ENCODE measurements at places on chromosomes 1 and 21.

- no peak for DNase-seq
Observed at GRCh38 chr1:15100121-15100879, 53.2 kb upstream of the TMEM51 start.

DNA sequence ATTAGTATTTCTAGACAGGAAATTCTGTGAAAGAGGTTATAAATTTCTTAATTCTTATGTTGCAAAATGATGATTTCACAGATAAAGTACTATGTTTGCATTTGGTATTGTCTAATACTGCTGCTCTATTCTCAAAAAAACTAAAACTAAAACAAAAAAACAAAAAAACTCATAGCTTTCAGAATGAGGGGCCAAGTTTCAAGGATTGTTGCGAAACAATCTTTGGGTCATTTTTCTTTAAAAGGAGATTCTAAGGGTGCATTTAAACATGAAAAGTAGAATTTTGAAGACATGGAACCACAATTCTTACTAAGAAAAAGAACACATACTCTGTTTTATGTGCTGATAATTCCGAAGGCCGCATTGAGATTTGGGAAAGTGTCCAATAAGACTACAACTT is 645.1 kb downstream of the ADGRL2 start:
- DNase-seq, result no peak

DNA sequence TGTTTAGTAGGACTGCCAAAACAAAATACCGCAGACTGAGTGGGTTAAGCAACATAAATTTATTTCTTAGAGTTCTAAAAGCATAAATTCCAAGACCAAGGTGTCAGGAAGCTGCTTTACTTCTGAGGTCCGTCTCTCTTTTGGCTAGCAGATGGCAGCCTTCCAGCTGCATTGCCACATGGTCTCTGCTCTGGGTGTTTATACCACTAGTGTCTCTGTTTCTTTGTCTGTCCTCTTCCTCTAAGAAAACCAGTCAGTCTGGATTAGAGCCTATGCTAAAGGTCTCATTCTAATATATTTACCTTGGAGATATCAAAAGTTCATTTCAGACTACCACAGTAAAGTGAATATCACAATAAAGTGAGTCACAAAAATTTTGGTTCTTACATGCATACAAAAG is 519.8 kb downstream of the COL11A1 start:
- DNase-seq, result peak; percentile 13

DNA sequence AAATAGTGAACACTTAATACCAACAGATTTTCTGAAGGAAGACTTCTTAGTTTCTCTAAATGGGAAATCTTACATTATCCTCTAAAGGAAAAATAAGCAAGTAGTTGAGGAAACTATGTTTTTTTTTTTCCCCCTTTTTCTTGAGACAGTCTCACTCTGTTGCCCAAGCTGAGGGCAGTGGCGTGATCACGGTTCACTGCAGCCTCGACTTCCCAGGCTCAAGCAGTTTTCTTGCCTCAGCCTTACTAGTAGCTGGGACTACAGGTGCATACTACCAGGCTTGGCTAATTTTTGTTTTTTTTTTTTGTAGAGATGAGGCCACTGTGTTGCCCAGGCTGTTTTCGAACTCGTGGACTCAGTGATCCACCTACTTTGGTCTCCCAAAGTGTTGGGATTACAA is 3.9 kb downstream of the MTR start:
- no peak for DNase-seq

- no peak for DNase-seq
Observed at GRCh38 chr1:185096531-185096930, 51.2 kb downstream of the RNF2 start.

- DNase-seq, result no peak
Observed at GRCh38 chr1:38990386-38990737, 714 bp upstream of the AKIRIN1 start.

DNA sequence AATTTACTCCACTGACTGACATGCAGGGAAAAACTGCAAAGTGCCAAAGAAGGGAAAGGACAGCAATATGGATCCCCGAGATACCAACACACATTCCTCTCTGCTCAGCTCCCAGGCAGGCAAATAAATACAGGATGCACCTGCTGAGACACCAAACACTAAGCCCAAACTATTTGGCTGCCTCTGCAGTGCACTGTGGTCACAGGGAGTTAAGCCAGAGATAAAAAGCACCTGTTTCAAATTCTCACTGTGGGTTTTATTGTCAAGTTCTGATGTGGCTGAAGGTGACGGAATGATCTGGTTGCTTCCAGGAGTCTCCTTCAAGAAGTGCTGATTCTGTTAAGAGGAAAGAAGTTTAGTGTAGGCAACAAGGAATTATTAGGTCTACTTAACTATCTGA is 17.7 kb downstream of the TEX38 start:
- DNase-seq, result no peak

DNA sequence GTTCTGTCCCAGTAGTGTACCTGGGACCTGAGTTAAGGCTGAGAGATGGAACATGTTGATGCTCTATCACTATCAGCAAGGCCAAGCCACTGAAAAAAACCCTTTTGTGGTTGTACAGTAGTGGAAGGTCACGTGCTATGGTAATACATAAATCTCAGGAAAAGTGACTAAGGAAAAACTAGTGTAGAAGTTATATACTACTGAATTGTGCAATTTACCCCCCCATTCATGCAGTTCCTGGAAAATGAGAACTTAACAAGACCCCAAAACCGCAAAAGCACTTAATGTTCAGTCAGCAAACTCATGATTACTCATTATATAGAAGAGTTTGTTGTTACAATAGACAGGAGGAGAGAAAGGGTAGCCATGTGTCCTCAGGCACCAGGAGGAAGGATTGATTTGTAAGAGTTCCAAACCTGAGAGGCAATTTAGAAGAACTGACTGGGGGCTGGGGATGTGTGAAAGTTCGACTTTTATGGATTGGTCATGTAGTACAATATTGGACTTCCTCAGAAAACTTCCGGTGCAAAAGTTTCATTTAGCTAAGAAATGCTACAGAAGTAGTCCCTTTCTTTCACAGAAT is 91.6 kb downstream of the RGL1 start:
- DNase-seq, result no peak

GRCh38 chr1:86503406-86504136 is 34.8 kb downstream of the CLCA1 start:
- peak; percentile 71 for DNase-seq

DNA sequence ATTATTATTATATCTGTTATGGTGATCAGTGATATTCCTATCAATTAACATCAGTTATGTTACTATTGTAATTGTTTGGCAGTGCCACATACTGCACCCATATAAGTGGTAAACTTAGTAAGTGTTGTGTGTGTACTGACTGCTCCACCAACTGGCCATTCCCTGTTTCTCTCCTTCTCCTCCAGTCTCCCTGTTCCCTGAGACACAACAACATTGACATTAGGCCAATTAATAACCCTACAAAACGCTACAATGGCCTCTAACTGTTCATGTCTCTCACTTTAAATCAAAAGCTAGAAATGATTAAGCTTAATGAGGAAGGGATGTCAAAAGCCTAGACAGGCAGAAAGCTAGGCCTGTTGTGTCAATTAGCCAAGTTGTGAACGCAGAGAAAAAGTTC is 6.6 kb upstream of the THRAP3 start:
- DNase-seq, result no peak

DNA sequence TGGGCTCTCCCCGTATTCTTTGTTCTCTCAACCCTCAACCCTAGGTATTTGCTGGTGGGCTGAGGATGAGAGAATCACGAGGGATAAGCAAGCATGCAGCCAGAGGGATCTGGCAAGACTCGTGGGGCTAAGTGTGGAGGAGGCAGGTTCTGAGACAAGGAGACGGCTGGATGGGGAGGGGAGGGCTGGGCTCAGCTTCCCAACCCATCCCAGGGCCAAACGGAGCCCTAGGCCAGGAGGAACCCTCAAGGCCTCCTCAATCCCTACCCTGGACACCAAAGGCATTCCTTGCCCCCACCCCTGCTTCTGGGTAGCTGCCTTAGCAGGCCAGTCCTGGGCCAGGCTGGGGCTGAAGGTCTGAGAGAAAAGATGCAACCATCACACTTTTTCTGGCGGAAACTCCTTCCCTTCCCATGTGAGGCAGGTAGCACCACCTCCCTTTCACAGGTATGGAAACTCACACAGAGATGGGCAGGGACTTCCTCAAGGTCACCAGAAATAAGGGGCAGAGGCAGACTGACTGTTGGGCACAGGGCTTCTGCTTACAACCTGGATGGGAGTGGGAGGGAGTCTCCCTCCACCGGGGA is 6.2 kb downstream of the MEF2D start:
- DNase-seq, result no peak

- DNase-seq, result no peak
Observed at GRCh38 chr1:42936309-42937078, 22.2 kb downstream of the SLC2A1 start.

- no peak for DNase-seq
Observed at GRCh38 chr1:8754247-8754650, 63.2 kb downstream of the RERE start.

- DNase-seq, result peak; percentile 40
Observed at GRCh38 chr1:178092878-178093493, 918 bp upstream of the RASAL2 start.

- DNase-seq, result no peak
Observed at GRCh38 chr1:51650198-51650597, 33.3 kb downstream of the OSBPL9 start.

DNA sequence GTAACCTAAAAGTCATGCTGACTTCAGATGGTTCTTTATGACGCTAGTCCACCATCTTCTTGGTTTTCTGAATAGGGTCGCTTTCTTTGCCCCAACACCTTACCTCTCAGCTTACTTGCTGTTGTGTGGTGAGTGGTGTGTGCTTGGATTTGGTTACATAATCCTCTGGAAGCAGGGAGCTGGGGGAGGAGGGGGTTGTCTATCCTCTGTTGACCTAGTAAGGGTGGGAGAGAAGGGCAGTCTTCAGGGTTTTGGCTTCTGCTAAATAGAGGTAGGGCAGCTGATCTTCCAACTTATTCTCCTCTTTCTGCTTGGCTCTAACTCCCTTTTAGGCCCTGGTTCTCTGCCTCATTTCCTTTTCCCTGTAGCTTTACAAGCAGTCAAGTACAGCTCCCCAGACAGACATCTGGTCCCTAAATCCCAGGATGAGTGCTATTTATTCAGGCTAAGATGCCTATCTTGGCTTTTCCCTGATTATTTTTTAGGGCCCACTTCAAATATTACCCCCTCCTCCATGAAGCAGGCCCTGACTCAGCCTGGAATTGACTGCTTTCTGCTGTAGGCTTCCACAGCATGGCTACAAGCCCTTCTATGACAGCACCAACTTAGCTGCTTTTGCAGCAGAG is 6.4 kb upstream of the REN start:
- DNase-seq, result no peak

DNA sequence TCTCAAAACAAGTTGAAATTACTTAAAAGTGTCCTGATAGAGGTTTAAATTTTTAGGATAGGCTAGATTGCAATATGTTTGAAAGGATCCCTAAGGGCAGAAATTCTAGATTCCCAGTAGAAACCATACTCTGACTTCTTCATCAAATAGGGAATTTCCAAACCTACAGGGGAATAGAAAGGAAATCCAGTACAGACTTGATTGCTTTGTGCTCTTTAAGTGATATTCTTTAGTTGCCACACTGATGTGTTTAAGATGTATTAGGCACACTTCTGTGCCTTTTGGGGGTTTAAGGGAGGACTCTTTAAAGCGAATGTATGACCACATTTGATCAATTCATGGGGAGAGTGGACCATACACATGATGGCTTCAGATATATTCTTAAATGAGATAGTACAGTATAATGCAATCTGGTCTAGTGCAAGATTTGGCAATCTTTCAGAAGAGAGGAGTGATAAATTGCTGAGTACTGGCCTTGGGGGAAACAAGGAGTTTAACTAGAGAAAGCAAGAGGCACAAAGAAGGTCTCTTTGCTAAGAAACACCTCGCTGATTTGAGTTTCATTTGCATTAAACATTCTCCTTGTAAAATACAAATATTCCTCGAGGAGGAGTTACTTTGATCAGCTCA is 268.8 kb upstream of the NR5A2 start:
- DNase-seq, result no peak

GRCh38 chr1:37730376-37730775 is 34.5 kb downstream of the EPHA10 start:
- DNase-seq, result no peak

GRCh38 chr1:207993477-207994445 is 82.8 kb upstream of the CD34 start:
- DNase-seq, result no peak

GRCh38 chr1:244651956-244652622 is 837 bp upstream of the DESI2 start:
- DNase-seq, result no peak

- DNase-seq, result no peak
Observed at GRCh38 chr21:33388188-33388587, 15.0 kb upstream of the IFNGR2 start.

- no peak for DNase-seq
Observed at GRCh38 chr1:227612658-227613057, 49.3 kb downstream of the ZNF678 start.

GRCh38 chr1:203636291-203636690 is 9.7 kb downstream of the ATP2B4 start:
- DNase-seq, result no peak

DNA sequence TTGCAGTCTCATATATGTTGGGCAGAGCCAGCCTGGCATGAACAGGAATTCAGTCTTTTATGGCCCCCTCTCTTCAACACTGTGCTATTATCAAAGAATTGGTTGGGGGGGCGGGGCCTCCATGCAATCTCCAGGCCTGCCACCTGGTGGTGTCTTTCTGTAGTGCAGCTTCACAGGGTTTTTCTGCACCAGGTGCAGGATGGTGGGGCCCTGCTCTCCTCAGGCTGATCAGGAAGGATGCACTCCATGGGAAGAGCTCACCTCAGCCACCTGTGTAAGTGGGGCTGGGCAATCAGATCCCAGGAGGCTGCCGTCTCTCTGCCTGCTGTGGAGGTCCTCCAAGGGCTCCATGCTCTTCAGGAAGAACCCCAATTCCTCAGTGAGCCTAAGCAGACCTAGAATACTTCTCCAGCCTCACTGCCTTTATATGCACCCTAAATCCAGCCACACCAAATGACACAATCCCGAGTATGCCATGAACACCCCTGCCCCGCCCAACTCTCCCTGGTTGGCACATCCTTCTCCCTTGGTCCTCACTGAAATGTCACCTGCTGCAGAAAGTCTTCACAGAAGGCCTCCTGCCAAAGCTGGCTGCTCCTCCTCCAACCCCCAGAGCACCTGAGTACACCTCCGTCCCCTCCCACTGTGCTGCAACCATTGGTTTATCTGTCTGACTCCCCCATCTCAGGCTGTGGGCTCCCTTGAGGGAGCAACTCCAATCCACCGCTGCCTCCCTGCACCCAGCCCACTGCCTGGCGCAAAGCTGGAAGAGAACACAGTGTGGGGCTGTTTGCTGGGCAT is 16.5 kb downstream of the STK40 start:
- peak; percentile 73 for DNase-seq

DNA sequence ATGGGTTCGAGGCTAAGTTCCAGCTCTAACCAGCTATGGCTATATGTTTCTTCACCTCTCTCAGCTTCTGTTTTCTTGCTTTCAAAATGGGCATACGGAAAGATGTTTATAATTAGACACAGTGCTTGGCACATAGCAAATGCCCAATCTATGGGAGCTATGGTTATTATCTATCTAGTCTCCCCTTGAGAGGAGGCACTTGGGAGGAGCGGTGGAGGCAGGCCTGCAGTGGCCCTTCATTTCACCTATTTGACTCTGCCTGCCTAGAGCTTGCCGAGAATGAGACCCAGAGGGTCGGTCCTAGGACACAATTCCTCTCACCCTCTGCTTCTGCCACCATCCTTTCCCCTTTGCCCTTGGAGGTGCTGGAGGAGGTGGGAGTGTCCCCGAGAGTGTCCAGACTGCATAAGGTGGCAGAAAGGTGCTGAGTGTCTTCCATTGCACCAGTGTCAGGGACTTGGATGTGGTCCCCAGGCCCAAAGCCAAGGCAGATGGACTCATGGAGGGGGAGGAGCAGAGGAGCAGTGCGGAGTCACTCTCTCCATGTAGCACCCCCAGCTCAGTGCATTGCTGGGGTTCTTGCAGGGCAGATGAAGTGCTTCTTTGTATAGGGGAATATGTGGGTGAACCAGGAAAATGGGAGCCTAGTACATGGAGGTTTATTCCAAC is 9.0 kb downstream of the LGR6 start:
- no peak for DNase-seq

Measured in heart left ventricle (tissue), 16 donors.